Stimulated activated CD4-positive, alpha-beta T cell treated with anti-CD3 and anti-CD28 coated beads, Interleukin-12 subunit alpha, Interleukin-12 subunit beta, amount 100 ng/mL, for 24 hours (primary cell): ENCODE measurements at places on chromosomes 12 and 14.

- no peak for DNase-seq
Observed at GRCh38 chr12:109731806-109732205, 18.2 kb downstream of the FAM222A start.

DNA sequence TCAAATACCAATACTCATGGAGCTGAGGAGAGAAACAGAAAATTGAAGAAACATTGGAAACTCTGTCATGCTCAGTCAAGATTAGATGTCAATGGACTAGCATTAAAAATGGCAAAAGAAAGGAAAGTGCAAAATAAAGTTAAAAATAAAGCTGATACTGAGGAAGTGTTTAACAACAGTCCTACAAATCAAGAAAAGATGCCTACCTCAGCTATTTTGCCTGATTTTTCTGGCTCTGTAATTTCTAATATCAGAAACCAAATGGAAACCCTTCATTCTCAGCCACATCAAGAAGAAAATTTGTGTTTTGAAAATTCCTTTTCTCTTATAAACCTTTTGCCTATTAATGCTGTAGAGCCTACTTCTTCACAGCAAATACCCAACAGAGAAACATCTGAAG, 40.5 kb downstream of the METTL25 start:
- DNase-seq: no peak

GRCh38 chr14:68598621-68599447, 194.0 kb downstream of the ZFP36L1 start:
- no peak for DNase-seq

DNA sequence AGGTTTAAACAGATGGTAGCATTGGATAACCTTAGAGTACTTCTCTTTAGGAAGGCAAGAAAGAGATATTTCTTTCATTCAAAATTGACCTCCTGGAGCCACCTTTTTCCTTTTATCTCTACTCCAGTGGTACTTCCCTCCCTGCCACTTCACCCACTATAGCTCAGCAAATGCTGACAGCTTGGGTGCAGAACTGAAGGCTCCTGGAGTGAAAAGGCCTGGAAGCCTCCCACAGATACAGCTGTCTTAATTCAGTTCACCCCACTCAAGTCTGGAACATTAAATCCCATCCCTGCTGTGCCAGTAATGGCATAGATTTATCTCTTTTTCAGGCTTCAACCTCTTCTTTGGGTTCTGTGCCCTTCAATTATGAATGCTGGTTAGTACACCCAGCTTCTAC, 140.3 kb downstream of the NEDD1 start:
- DNase-seq: no peak

DNA sequence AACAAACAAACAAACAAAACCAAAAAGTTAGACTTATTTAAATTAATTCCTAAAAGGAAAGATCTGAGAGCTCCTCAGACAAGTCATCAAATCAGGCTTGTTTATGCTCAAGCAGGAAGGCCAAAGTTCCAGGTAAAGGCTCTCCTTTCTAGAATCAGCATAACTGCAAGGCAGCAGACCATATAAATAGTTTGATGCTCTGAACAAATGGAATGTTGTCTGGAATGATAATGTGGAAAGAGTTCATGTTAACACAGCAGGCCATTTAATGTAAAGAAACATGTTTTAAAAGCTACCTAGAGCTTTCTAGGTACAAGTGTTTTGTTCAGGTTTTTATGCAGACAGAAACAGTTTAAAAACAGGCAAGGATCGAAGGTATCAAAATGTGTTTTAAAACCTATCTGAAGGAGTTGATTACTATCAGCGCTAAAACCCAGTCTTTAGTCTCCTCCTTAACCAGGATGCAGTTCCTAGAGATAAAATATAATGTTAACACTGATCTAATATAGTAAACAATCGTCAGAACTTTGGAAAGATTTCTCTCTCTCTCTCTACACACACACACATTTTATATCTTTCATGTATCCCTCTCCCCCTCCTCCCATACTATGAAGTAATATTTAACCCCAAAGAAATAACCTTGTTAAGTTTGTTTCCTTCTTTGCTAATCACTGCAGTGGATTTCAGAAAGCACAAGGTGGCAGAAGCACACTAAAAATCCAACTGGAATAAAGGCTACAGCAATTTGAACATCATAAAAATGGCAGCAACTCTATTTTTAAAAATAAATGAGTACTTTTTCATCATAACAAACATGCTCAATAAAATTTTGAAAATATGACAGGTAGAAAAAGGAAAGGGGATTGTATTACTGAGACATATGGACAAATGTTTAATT, 135.5 kb downstream of the PAWR start:
- no peak for DNase-seq

DNA sequence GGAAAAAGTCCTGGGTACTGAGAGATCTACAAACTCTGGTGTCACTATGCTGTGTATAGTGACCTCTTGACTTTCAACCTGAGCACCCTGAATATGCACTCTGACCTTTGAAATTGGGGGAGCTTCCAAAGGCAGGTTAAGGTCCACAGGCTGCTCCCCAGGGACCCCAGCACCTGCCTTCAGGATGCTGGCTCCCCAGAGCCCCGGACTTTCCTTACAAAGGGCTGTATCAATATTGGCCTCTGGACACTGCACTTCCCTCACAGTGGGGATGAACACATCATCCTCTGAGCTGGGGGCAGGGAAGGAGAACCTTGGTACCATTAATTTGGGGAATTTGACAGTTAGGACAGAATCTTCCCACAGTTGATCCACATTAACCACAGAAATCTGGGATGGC, 14.3 kb downstream of the PLD4 start:
- no peak for DNase-seq
